ENCODE measurements at places on chromosomes 2 and 18. TPM values are rescaled to one million over a fixed set of nuclear protein-coding genes. Genes with fewer than 3 reads are reported as not detected.

CPO gene
- total RNA-seq, result not detected

RTP5 gene
- not detected for total RNA-seq

RRM2 gene
- total RNA-seq, result 7.1 TPM

FBXO36 gene
- total RNA-seq, result 2.6 TPM

All from smooth muscle cell of the umbilical artery (primary cell).